ENCODE measurements at places on chromosomes 12 and 14.

DNA sequence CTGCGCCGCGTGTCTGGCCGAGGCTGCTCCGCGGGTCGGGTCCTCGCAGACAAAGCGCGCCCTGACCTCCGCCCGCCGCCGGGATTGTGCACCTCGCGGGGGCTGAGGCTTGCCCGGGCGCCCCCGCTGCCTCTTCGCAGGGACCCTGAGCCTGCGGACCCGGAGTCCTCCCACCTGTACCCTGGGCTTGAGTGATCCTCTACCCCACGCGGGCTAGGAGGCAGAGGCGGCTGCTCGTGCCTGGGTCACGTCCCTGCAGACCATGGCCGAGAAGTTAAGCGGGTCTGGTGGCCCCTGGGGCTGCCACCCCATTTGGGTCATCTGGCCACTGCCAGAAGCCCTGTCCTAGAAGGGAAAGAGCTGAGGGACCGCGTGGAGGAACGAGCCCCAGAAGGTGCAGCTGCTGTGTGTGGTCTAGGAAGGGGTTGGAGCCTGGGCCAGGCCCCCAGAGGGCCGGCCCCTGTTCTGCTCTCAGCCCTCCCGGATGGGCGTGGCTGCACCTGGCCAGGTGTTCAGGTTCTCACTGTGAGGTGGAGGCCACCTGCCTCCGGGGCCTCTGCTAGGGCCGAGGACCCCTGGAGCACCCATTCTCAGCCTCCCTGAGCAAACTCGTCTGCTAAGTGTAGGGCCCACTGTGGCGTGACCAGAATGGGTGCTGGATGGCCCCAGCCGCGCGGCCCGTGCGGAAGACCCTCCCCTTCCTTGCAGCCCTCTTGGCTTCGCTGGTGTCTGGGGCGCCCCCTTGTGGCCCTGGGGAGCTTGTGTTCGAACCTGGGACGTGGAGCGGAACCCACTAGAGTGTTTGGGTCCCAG, 49.6 kb downstream of the LRCOL1 start:
- H3K27me3 ChIP-seq: peaks cover 15% of the 10 kb centered on the region
- DNase-seq: peak; percentile 81
- no peak overlapping the region for H3K27ac ChIP-seq
- peak overlapping the region; percentile 78 for H3K4me3 ChIP-seq
- H3K4me1 ChIP-seq: peaks cover 12% of the 10 kb centered on the region
- peaks cover 2% of the 10 kb centered on the region for H3K36me3 ChIP-seq

DNA sequence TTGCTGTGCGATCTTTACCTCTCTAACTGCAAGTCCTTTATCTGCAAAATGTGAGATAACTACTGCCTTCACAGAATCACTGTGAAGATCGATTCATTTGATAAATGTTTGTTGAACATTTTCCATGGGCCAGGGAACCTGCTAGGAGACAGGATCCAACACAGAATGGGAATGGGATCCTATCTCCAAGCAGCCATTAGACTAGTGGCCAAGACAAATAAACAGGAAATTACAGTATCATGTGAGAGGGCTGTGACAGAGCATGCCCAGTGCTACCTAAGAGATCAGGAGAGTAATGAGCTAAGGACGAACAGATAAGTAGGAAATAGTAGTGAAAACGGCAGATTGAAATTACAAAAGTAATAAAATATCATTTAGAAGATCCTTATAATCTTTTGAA, 105.7 kb downstream of the GRIN2B start:
- no peaks in the 10 kb centered on the region for H3K4me1 ChIP-seq
- H3K4me3 ChIP-seq: no peak overlapping the region
- no peaks in the 10 kb centered on the region for H3K36me3 ChIP-seq
- H3K27ac ChIP-seq: no peak overlapping the region
- no peak for DNase-seq
- H3K27me3 ChIP-seq: peaks cover 5% of the 10 kb centered on the region

- H3K27ac ChIP-seq: no peak overlapping the region
- no peaks in the 10 kb centered on the region for H3K27me3 ChIP-seq
- DNase-seq: no peak
- peaks cover 12% of the 10 kb centered on the region for H3K4me1 ChIP-seq
- peaks cover 23% of the 10 kb centered on the region for H3K36me3 ChIP-seq
- H3K4me3 ChIP-seq: no peak overlapping the region
Observed at GRCh38 chr12:28415755-28416154, 225.5 kb downstream of the CCDC91 start.

GRCh38 chr12:118345355-118345754, 27.4 kb downstream of the TAOK3 start:
- H3K36me3 ChIP-seq: peaks cover 10% of the 10 kb centered on the region
- H3K27me3 ChIP-seq: no peaks in the 10 kb centered on the region
- no peak overlapping the region for H3K27ac ChIP-seq
- no peak for DNase-seq

GRCh38 chr14:65790172-65790815, 377.8 kb downstream of the FUT8 start:
- no peak for DNase-seq
- H3K36me3 ChIP-seq: no peaks in the 10 kb centered on the region

DNA sequence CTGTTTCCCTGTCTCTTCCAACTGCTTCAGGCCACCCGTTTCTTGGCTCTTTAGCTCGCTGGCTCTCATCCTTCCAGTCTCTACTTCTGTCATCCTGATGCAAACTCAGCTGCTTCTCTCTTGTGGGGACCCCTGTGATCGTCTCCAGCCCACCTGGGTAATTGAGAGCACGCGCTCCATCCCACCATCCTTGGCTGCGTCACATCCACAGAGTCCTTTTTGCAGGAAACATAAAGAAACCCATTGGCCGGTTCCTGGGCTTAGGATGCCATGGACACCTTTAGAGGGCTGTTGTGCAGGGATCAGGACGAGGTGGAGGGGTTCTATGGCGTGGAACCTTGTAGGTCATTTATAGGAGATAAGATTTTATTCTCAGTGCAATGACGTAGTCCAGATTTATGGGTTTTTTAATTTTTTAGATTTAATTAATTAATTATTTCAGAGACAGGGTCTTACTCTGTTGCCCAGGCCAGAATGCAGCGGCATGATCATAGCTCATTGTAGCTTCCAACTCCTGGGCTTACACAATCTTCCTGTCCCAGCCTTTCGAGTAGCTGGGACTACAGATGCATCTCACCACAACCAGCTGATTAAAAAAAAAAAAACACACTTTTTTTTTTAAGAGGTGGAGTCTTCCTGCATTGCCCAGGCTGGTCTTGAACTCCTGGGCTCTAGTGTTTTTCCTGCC, 82.6 kb downstream of the CCDC92 start:
- DNase-seq: no peak
- H3K4me3 ChIP-seq: no peak overlapping the region
- no peaks in the 10 kb centered on the region for H3K4me1 ChIP-seq

GRCh38 chr12:4289231-4289878, 15.8 kb downstream of the CCND2 start:
- no peak for DNase-seq
- H3K4me1 ChIP-seq: peaks cover 86% of the 10 kb centered on the region
- no peaks in the 10 kb centered on the region for H3K27me3 ChIP-seq
- peak overlapping the region; percentile 69 for H3K27ac ChIP-seq
- H3K4me3 ChIP-seq: peak overlapping the region; percentile 23

GRCh38 chr12:113333877-113334785, 778 bp downstream of the SLC8B1 start:
- no peaks in the 10 kb centered on the region for H3K27me3 ChIP-seq
- DNase-seq: no peak
- peak overlapping the region; percentile 57 for H3K27ac ChIP-seq
- peaks cover 30% of the 10 kb centered on the region for H3K4me1 ChIP-seq

Data from activated naive CD8-positive, alpha-beta T cell treated with anti-CD3 and anti-CD28 coated beads for 36 hours (primary cell).